Mammary epithelial cell (primary cell): ENCODE measurements at places on chromosomes 5 and 9. TPM values are rescaled to one million over a fixed set of nuclear protein-coding genes. Genes with fewer than 3 reads are reported as not detected.

Gene ADAMTS2
- polyA plus RNA-seq = 0.01 TPM

Gene SPINK6
- polyA plus RNA-seq = 5.3 TPM

Gene GFI1B
- not detected for polyA plus RNA-seq

Gene ZNF483
- 0.58 TPM for polyA plus RNA-seq

Gene SPATA31C1
- not detected for polyA plus RNA-seq

Gene GHR
- 0.56 TPM for polyA plus RNA-seq
